ENCODE measurements at places on chromosomes 16 and 17.

- DNase-seq: no peak
Observed at GRCh38 chr17:74045608-74046280, 157.7 kb upstream of the RPL38 start.

DNA sequence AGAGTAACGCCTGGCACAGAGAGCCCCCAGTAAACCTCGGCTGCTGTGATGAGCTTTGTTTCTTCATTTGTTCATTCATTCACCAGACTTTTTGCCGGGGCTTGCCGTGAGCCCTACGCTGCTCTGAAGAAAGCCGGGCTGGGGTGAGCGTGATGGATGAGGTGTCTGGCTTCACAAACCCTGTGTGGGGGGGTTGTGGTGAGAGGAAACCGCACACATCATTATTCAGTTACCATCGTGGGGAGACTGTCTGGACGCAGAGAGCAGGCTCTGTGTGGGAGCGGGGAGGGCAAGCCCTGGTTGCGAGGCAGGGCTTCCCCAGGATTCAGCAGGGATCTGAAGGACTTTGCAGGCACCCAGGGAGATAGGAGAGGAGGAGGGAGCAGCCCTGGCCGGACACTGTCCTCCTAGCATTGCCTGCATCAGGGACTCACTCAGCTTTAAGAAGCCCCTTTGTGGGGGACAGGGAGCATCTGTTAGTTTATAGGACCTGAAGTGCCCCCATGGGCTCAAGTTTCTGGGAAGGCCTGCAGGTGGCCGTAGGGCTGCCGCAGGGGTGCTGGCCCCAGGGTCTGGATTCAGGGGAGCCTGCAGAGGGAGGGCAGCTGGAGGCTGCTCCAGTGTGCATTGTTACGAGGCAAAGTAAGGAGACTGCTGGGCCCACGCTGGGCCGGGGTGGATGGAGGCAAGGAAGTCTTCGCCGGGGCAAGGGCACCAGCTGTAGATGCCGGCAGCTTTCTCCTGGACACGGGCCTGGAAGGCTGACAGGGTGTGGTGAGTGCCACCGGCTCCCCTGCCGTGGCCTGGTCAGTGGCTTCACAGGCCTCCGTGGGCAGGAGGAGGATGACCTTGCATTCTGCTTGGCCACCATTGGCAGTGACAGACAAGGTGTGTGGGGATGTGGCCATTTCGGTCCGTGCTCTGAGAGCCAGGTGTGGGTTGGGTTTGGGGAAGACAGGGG lies 334.5 kb downstream of the SEC14L1 start:
- no peak for DNase-seq

- no peak for DNase-seq
Observed at GRCh38 chr16:54245788-54246453, 40.7 kb downstream of the IRX3 start.

DNA sequence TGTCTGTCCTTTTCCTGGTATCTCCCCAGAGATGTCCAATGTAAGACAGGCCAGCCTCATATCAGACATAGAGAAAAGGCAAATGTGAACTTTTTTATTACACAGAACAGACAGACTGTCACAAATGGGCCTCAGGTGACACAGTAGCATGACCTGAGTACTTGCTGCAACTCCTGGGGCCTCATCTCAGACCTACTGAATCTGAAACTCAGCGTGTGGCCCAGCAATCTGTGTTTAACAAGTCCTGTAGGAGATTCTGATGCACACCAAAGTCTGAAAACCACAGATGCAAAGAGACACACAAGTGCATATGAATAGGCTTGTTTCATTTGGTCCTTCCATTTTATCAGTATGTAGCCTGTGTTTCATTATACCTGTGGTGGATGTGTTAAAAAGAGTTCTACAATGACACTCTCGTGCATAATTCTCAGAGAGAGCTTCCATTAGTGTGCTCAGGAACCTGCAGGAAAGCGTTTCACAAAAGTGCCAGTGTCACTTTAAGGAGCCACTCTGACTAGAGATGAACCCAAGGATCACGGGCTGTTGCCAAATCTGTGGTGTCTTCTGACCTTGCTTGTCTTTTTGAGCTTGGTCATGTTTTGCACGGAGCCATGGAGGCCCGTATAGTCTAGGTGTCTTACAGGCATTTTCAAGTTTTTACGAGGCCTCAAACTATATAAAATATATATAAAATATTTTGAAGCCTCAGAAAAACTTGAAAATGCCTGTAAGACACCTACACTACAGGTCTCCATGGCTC lies 33.8 kb upstream of the NF1 start:
- no peak for DNase-seq

DNA sequence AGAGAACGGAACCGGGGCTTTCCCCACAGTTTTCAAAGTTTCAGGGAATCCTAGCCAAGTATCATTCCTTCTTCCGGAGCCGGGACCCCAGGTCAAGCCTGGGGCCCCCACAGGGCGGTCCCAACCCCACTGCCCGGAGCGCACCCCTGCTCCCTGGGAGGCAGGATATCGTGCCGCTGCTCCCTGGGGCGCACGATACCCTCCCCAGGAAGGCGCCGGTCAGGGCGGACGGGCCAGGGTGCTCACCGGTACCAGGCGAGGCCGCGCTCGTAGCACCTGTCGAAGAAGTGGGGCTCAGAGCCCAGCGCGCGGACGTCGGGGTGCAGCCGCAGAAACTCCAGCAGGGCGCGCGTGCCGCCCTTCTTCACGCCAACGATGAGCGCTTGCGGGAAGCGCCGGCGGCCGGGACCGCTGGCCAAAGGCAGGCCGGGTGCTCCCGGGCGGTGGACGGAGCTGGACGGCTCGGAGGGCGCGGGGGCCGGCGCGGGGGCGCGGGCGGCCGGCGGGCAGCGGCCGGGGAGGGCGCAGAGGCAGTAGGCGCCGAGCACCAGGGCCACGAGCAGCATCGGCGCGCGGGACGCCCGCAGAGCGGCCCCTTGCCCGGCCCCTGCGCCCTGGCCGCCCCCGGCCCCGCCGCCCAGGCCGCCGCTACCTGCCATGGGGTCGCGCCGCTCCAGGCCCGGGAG lies 407 bp downstream of the HS3ST6 start:
- no peak for DNase-seq

DNA sequence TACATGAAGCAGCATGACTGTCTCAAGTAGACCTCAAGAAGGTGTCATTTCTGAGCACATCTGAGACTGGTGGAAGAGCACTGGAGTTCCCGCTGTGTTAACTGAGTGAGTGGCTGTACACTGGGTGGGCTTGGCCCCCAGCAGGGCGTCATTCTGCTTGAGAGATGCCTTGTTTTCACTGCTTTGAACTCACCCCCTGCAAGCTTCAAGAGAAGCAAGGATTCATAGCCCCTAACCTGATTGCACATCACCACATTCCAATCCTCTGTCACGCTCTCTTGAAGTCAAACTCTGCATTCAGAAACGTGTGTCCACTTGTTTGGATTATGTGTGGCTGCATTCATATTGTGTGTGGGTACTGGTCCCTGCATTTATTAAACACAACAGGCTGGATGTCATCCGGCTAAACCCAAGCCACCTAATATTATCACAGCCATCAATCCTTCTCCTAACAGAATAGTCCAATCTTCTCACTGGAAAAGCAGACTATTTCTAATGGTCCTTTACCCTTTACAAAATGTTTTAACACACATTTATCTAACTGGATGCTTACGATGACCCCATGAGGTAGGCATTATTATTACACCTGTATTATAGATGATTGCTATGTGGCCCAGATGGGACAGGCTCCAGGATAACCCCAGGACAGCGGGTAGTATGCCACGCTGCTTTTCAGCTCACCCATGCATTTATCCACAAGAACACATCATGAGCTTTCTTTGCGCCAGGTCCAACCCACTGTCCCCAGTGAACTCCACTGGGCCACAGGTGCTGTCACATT lies 76.3 kb downstream of the USP31 start:
- DNase-seq: no peak

- no peak for DNase-seq
Observed at GRCh38 chr17:77535435-77535834, 394.7 kb downstream of the SEC14L1 start.

DNA sequence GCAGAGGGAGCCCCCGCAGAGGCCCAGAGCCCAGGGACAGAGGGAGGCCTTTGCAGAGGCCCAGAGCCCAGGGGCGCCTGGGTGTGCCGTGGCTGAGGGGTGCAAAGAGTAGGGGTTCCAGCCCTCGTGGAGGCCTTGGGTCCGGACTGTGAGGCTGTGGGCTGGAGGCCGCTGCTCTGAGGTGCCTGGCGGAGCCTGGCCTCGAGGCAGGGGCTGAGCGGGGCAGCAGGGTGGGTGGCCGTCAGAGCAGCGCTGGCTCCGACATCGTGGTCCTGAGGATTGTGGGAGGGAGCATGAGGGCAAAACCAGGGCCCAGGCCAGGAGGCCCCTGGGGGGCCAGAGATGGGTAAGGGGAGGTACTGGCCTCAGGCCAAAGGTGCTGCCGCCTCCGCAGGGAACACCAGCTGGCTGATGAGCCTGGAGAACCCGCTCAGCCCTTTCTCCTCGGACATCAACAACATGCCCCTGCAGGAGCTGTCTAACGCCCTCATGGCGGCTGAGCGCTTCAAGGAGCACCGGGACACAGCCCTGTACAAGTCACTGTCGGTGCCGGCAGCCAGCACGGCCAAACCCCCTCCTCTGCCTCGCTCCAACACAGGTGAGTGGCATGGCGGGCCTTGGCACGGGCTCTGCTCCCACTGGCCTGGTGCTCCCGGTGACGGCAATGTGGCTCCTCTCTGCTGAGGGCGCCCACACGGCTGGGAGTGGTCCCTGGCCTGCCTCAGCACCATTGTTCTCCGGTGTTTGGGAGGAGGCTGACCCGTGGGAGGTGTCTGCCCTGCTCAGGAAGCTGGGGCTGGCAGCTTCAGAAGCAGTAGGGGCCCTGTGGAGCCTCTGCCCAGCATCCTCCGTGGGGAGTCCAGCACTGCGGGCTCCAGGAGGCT lies 33.7 kb downstream of the TSC2 start:
- no peak for DNase-seq

DNA sequence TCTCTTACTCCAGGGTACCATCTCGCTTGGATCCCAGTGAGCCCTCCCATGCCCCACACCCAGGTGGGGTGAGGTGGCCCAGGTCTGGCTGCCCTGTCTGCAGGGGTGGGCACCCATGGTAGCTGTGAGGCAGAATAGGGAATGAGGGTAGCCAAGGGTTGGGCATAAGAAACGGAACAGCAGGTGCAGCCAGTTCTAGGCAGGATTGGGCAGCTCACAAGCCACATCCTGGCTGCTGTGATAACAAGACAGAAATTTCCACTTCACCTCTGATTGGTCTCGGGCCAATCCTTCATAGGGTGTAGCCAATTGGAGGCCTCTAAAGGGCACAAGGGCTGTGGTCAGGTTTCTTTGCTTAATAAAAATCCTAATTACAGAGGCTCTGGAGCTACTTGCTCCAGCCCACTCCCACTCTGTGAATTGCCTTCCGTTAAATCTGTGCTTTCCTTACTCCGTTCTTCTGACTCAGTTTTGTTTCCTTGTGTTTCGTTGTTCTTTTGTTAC lies 1.5 kb upstream of the ARHGDIG start:
- DNase-seq: no peak

- DNase-seq: no peak
Observed at GRCh38 chr16:24681793-24682192, 47.7 kb upstream of the TNRC6A start.

DNA sequence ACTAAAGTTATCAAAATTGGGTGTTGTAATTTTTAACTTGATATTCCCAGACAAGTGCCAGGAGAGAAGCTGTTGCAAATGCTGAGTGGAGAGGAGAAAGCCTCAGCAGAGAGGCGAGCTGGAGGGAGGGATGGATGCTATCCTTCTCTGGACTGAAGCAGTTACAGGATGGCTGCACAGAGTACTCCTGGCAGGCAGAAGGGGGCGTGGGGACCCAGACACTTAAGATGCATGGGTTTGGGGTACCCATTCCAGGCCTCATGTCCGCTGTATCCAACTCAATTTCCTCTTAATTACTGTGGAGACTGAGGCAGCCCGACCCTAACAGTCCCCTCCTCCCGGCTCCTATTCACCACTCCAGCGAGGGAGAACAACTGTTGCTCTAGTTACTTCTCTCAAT lies 25.4 kb upstream of the ALDH3A1 start:
- DNase-seq: no peak

- DNase-seq: no peak
Observed at GRCh38 chr17:49333804-49334203, 28.2 kb downstream of the ZNF652 start.

DNA sequence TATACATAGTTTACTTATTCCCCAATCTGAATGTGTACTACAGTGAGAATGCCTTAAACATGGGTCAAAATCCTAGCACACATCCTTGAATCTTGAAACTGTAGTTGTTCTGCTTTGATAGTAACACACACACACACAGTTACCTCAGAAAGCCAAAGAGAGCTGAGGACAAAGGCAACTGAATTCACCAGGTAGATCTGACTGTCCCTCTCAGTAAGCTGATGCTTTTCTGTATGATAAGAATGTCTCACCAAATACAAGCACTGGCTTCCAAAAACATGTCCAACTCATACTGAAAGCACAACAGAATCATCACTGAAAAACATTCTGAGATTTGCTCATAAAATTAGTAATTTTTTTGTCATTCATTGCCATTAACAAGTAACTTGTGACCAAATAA lies 104.3 kb upstream of the DYNLRB2 start:
- no peak for DNase-seq

GRCh38 chr17:82434216-82434565 lies 15.8 kb upstream of the OGFOD3 start:
- no peak for DNase-seq

DNA sequence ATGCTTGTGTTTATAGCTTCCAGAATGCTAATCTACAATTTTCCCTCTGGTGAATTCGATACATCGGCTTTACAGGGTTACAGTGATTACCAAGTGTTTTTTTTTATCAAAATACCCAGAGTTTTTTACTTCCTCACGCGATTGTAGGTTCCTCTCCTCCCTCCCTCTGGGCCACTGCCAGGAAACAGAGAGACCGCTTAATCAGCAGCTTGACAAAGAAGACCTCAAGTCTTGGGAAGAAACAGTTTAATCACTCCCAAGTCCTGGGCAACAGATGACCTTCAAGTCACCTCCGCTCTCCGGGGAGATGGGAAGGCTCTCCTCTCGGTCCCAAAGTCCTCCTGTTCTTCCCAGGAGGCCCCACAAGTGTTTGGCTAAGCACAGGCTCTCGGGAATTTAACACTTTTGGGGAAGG lies 23.5 kb downstream of the SMTNL2 start:
- no peak for DNase-seq

GRCh38 chr16:72508191-72508590 lies 336.2 kb upstream of the PMFBP1 start:
- DNase-seq: no peak

GRCh38 chr17:16929035-16929680 lies 42.8 kb downstream of the TNFRSF13B start:
- DNase-seq: no peak

GRCh38 chr16:23842137-23842600 lies 6.4 kb downstream of the PRKCB start:
- no peak for DNase-seq

DNA sequence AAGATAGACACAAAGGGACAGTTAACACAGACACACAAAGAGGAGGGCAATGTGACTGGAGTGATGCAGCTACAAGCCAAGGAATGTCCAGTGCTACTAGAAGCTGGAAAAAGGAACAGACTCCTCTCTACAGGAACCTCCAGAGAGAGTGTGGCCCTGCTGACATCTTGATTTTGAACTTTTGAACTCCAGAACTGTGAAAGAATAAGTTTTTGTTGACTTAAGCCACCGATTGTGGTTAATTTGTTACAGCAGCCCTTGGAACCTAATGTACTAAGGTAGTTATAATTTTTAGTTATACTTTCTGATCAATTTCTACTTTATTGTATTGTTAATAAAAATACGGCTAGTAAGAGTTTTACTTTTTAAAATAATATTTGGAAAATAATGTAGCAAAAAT lies 129.1 kb downstream of the MYO1D start:
- DNase-seq: no peak

GRCh38 chr17:17683710-17684365 lies 2.6 kb downstream of the RAI1 start:
- DNase-seq: no peak

- no peak for DNase-seq
Observed at GRCh38 chr17:45649796-45650195, 134.3 kb upstream of the CRHR1 start.
